Amniotic epithelial cell (primary cell): ENCODE measurements at places on chromosomes 11 and 22.
A peak's percentile ranks its signal among the peaks of the same experiment; 100 is the strongest.

GRCh38 chr22:32700191-32700882 lies 101.2 kb upstream of the TIMP3 start:
- peak; percentile 34 for DNase-seq

- DNase-seq, result peak; percentile 87
Observed at GRCh38 chr11:95595973-95596489, 193.6 kb downstream of the FAM76B start.

DNA sequence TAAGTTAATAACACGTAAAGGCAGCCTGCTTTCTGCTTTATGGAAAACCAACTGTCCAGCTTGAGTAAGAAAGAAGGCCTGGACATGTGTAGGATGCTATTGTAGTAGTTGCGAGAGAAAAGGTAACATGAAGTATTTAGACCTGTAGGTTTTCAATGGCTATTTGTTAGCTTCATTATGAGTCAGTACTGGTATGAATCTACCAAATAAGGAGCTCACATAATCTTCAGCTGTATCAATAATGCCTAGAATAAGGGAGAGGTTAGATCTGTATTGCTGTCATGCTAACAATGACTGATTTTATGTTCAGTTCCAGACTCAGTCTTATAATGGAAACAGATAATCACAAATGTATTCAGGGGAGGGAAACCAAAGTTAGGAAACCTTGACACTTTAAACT lies 550.3 kb downstream of the CNTN5 start:
- DNase-seq, result no peak

DNA sequence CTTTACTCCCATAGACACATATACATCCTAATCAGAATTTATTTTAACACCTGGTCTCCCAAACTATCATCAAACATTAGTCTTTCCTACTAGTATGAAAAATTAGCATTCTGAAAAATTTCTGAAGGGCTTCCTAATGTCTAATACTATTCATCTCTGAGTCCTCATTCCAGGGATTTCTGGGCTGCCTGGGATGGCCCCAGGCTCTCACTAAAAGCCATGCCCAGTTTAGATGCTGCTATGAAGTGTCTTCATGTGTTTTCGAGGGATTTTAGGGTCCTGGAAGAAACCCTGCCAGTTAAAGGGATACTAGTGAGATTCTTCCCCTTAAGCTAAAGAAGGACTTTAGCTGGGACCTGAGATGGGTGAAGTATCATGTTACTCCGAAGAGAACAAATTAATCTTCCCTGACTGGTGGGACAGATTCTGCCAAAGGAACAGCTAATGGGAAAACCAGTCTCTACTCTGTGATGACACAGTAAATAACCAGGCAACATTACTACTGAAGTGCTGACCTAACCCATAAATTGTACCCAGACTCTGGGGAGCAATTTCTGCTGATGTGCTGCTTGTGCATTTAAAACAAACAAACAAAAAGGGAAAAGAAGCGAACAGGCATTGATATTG lies 342.6 kb downstream of the SOX6 start:
- no peak for DNase-seq

- peak; percentile 4 for DNase-seq
Observed at GRCh38 chr11:106794058-106794457, 224.2 kb downstream of the GUCY1A2 start.

GRCh38 chr11:35909511-35910265 lies 34.2 kb upstream of the LDLRAD3 start:
- no peak for DNase-seq

- no peak for DNase-seq
Observed at GRCh38 chr11:35658020-35658948, 4.3 kb upstream of the TRIM44 start.

GRCh38 chr11:61132646-61133045 lies 28.6 kb downstream of the VPS37C start:
- DNase-seq, result no peak

DNA sequence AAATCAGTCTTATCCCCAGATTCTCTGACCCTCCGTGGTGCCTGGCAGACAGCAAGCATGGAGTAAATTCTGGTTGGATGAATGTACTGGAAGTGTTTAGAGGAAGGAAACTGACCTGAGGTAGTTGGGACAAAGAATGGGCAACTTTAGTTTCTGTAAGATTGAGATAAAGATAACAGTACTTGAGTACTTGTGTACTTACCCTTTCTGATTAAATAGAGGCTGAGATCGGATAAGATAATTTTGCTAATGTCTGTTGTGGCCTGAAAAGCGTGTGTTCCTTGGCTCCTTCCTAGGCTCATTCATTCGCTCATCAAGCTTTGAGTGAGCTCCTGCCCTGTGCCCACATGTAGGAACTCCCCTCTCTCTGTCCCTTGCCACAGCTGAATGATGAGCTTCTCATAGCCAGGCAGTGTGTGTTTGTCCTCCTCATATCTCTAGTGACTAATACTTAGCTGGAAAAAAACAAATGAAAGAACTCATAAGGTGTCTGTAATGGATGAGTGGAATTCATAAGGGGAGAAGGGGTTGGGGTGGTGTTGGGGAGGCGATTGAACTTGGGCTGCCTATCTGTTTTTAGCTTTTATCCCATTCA lies 118.1 kb downstream of the DBX1 start:
- DNase-seq, result peak; percentile 54

GRCh38 chr22:36726007-36726380 lies 22.4 kb upstream of the CACNG2 start:
- DNase-seq, result no peak

DNA sequence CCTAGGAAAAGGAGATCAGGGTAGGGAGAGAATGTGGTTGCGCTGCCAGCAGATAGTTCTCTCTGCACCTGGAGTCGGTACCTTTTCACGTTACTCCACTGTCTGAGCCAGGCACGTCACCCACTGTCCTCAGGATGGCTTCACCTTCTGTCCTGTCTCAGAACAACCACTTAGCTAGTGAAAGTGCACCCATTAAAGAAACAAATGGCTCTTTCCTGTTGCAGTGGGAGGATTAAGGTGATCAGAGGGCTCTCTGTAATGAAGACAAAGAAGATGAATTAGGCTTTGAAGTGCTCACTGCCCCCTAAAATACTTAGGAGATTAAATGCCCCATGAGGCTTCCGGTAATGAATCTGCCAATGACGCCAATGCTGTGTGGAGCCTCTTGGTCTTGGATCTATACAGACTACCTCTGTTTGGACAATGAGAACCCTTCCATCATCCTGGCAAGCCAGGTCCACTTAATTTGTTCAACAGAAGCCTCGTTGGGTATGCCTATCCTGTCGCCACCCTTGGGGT lies 113.7 kb downstream of the INSC start:
- no peak for DNase-seq

DNA sequence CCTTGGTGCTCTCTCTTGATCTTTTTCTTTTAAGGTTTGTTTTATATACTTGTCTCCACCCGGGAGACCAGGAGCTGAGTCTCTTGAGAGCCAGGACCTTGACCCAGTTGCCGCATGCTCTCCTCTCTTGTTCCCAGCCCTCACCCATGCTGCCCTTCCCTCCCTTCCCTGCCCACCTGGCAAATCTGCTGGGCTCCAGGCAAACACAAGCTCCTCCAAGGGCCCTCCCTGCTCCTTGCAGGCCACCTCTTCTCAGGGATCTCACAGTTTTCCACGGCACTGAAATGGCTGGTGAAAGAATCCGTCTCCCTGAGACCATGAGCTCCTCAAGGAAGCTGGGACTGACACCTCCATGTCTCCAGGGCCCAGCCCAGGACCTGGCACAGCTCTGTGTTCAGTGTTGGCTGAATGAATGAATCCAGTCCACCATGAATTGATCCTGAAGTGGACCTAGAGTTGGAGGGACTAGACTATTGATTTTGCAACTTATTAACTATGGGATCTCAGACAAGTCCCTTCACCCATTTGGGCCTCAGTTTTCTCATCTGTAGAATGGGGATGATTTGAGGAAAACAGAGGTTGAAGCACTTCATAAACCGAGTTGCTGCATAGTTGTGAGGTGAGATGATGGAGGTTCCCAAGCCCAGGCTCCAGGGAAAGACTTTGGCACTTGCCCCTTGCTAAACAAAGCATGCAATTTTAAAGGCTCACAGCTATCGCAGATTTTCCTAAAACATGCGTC lies 25.1 kb upstream of the FBLN1 start:
- no peak for DNase-seq

DNA sequence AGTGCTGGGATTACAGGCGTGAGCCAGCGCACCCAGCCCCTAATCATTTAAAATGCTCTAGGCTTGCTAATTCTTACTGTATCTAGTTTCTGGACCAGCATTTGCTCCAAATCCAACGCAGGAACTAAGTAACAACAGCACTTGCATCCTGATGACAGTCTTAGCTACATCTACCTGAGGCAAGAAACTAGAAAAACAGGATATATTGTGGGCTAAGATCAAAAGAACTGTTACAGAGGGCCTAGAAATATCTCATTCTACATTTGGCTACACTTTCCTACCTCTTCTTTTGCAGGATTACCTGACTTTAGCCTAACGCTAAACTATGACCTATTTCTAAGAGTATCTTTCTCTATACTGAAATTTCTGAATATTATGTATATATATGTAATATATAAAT lies 7.8 kb downstream of the DCDC1 start:
- no peak for DNase-seq

GRCh38 chr22:29151316-29151715 lies 54.4 kb upstream of the EMID1 start:
- DNase-seq, result no peak

GRCh38 chr11:93858121-93858775 lies 7.8 kb upstream of the VSTM5 start:
- no peak for DNase-seq

- peak; percentile 93 for DNase-seq
Observed at GRCh38 chr11:130403271-130403804, 25.1 kb downstream of the ADAMTS8 start.

DNA sequence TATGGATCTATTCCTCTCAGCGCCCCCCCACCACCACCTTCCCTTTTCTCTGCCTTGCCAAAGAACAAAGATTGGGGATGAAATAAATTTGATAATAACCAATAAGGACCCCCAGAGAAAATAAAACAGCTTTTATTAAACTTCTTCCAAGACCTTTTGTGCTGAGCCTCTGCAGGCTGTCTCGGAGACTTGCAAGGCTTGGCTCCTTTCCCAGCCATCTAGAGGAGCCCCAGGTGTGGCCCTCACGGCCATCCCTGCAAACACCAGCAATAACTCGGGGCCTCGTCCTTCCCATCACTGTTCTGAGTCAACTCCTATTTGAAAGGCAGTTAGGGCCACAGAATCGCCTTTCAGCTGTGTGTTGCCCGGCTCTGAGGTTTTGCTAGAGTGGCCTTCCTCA lies 51.2 kb upstream of the LMO1 start:
- no peak for DNase-seq

GRCh38 chr22:48760481-48761390 lies 1066.9 kb downstream of the BRD1 start:
- DNase-seq, result no peak

DNA sequence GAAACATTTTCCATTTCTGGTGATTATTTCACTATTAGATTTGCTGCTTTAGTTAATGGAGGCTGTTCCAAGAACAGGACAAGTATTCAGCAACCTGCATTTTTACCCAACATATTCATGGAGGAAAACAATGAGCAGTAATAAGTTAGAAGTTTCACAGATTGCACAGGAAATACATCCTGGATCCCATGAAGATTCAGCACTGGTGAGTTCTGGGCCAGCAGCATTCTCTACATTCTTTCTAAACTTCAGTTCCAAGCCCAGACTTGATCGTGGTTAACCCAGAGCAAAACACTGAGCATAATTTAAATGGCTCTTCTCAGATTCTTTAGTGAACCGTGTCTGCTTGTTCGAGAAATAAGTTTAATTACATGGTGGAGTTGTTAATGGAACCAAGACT lies 3.8 kb downstream of the FJX1 start:
- DNase-seq, result peak; percentile 90

DNA sequence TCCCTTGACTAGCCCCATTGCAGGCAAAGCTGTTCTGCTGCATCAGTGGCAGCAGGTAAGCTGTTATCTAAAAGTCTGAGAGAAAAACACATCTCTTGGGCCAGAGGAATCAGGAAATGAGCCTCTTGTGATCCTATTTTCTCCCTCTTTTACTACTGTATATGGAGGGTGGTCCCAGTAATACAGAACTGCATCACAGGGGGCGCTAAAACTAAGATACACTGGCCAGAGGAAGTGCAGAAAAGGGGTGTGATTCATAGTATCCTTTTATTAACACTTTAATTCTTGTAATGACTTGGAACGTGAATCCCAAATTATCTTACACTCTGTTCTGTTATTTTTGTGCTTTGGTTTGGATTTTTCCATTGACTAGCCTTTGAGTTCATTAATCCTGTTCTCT lies 8.8 kb upstream of the MED17 start:
- DNase-seq, result no peak

GRCh38 chr11:133072378-133072777 lies 459.9 kb downstream of the OPCML start:
- no peak for DNase-seq

- DNase-seq, result peak; percentile 23
Observed at GRCh38 chr11:118845369-118845768, 38.3 kb upstream of the CXCR5 start.

GRCh38 chr11:102367364-102367763 lies 20.4 kb downstream of the BIRC2 start:
- DNase-seq, result no peak

- DNase-seq, result peak; percentile 78
Observed at GRCh38 chr11:97794876-97795275, 1225.9 kb upstream of the CNTN5 start.

GRCh38 chr22:39284142-39284980 lies 35.1 kb downstream of the RPL3 start:
- no peak for DNase-seq

- DNase-seq, result no peak
Observed at GRCh38 chr22:22767876-22768602, 119.6 kb upstream of the IGLL5 start.

- no peak for DNase-seq
Observed at GRCh38 chr11:79253280-79253679, 187.6 kb downstream of the TENM4 start.

- DNase-seq, result peak; percentile 69
Observed at GRCh38 chr11:80722629-80723028, 1281.8 kb upstream of the TENM4 start.

GRCh38 chr22:20021196-20022181 lies 579 bp downstream of the TANGO2 start:
- no peak for DNase-seq

DNA sequence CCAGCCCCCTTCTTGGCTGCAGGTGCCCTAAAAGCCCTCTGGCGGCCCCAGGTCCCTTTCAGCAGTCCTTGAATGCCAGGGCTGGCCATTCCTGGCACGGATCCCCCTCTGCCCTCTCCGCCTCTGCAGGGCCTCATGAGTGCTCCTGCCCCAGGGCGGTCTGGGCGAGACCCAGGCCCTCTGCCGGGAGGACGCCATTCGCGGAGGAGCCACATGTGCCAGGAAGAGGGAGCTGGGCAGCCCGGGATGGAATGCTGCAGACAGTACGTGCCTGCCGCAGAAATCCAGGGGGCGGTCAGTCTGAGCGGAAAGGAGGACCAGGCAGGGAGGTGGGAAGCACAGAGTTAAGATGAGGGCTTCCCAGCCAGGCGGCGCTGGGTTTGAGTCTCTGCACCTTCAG lies 2.8 kb downstream of the CABP7 start:
- DNase-seq, result no peak

DNA sequence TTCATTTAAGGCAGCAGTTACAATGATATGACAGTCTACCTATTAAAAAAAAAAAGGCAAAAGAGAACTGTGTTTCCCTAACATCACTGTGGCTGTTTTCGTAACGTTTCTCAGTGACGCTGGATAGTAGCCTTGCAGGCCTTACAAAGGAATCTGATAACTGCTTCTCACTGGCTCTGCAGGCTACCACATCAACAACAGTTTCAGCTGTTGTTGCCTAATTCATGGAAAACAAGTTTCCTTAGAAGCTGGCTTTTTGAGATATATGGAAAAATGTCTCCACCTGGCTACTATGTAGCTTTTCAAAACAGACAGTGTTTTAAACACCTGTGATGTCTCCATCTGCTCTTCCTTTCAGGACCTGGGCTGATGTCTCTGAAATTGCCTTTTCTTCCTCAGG lies 3.8 kb downstream of the OR51V1 start:
- peak; percentile 11 for DNase-seq

GRCh38 chr11:18011633-18012032 lies 1.2 kb downstream of the SERGEF start:
- no peak for DNase-seq
